ENCODE measurements at places on chromosomes 1 and 21.

DNA sequence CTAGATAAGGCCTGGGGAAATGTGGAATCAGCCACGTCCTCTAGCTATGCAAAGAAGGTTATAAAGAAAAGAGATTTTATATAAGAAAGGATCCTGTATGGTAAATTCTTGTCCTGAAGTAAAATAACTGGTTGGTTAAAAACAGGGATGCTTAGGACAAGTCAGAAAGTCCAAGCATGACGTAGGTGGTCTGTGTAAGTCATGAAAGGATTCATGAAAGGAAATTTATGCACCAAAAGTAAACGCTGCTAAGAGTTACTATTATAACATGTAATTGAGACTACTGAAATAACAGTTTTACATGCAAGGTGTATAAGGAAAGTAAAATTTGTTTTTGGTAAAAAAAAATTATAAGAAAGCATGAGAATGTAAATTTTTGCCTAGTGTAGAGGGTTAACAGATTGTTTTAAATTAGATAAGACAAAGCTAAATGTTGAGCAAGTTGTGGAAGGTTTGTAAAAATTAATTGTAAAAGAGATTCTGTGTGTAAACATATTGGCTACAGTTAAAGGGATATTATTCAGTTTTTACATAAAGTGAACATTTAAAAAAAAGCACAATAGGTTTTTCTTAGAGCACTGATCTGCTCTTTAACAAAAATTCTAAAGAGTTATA, 43.9 kb downstream of the PIGK start:
- no peak for DNase-seq

- peak; percentile 89 for DNase-seq
These were observed 18.1 kb upstream of the SLC44A3 start for GRCh38 chr1:94801919-94802546.

DNA sequence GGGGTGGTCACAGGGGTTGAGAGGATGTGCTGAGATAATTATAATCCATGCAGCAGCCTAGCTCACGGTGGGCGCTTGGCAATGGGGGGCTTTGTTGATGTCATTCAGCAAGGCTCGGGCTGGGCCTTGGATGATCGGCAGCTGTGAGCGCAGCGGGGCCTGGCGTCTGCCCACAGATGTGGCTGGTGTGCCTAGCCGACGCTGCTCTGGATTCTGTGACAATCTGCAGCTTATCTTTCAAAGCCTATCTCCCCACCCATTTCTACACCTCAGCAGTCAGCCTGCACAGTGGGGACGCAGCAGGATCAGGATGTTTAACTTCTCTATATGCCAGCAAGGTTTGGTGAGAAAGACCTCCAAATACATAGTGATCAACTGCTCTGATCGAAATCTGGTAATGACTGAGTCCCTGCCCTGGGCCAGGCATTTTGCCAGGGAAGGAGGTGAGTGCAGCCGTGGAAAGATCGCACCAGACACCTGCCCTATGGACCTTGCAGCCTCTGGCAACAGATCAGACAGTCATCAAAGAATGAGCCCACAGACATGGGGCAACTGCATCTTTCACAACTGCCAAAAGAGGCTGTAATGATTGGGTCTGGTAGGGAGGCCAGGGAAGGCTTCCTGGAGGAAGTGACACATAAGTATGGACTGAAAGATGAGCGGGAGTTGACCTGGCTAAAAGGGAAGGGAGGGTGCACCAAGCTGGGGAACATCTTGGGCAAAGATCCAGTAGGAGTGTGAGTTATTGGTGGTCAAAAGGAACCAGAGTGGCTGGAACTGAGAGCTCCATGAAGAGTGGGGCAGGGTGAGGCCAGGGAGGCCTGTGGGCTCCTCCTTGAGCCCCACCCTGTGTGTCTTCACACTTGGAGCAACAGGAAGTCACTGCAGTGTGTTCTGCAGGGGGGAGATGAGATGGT, 35.3 kb downstream of the EPHB2 start:
- DNase-seq, result no peak

DNA sequence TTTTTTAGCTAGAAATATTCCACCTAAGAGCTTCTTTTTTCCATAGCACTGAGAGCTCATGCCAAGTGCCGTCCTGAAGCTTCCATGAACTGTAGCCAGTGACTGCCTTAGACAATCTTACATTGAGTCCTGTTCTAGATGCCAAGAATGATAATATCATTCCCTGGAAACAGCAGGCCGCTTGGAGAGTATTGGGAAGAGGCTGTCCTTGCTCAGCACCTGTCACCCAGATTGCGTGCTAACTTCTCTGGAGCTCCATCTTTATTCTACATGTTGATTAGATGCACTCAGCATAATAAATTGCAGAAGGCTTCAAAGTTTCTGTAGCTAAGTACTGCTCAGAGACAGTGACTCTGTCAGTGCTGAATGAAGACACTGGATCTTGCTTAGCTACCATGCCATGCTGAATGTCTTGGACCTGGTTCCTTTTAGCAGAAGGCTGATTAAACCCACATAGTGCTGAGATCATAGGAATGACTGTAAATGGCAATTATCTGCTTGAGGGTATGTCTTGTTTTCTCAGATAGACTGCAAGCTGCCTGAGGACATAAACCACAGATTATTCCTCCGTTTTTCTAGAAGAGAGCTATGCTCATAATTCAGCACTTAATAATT, 83.1 kb upstream of the IRF2BP2 start:
- DNase-seq, result no peak

DNA sequence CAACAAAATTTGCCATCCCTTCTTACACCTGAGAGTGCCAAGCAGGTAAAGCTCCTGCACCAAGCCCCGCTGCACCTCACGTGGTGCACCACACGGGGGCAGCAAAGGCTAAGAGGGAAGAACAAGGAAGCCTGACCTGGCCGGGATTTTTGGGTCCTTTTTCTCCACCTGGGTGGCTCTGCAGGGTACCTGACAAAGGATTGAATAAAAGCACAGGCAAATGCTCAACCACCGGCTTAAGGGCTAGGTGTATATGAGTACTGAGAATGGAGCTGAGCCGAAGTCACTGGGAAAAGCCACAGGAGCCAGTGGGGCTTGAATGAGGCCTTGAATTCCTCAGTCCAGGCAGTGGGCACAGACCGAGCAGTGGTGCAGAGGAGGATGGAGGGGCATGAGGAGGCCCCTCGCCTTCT, 36.4 kb downstream of the ZNF697 start:
- DNase-seq, result no peak

GRCh38 chr1:110055493-110056284, 14.8 kb downstream of the ALX3 start:
- DNase-seq, result no peak

- DNase-seq, result no peak
These were observed 28.5 kb upstream of the HYI start for GRCh38 chr1:43482215-43482614.

- DNase-seq, result no peak
These were observed 33.6 kb downstream of the NUAK2 start for GRCh38 chr1:205287767-205288559.

- no peak for DNase-seq
These were observed 38.3 kb downstream of the ELAPOR1 start for GRCh38 chr1:109152196-109152595.

- peak; percentile 49 for DNase-seq
These were observed 49.8 kb downstream of the ACOT7 start for GRCh38 chr1:6343506-6344405.

GRCh38 chr1:154908937-154909336, 27.6 kb downstream of the PMVK start:
- no peak for DNase-seq

GRCh38 chr1:59803458-59804038, 11.2 kb upstream of the HOOK1 start:
- no peak for DNase-seq

GRCh38 chr1:6950001-6950765, 164.9 kb downstream of the CAMTA1 start:
- DNase-seq, result no peak

DNA sequence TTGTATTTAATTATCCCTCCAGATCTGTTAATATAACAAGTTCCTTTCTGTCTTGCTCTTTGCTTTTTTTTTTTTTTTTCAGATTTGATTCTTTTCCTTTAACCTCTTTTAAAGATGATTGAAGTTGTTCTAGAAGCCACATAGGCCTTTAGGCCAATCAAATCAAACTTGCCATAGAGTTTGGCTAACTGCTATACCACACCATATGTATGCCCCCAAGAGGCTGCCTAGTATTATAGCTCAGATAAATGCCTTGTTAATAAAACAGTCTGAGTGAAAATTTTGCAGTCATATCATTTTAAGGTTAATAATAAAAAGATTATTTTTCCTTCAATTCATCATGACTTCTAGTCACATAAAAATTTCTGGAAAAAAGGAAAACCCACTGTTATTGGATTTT, 696.0 kb upstream of the CHRM3 start:
- DNase-seq, result no peak

DNA sequence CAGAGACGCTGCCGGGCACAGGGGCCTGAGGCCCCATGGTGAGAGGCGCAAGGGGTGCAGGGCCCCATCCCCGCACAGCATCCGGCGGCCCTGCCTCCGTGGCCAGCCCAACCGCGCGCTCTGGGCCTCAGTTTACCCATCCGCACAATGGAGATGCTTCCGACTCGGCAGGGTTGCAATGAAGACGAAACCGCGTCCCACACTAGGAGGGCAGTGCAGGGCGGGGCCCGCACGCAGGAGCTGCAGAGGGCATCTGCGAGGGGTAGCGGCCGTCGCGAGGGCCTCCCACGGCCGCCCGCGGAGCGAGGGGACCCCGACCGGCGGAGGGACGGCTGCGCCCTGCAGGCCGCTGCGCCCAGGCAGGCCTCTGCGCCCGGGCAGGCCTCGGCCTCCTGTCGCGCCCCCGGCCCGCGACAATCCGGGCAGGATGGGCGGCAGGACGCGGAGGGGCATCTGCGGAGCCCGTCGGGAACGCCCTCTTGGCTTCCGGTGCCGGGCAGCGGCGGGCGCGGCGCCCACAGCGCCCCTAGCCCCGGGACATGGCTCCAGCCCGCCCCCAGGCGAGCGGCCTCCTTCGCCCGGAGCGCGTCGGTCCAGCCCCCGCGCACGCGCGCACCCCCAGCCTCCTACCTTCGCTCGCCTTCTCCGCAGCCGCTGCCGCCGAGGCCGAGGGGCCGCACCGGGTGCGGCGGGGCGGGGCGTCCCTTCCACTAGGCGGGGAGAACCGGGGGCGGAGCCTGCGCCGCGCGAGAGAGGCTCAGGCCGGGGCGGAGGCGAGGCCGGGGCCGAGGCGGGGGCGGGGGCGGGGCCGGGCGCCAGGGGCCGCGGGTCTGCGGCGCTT, 15.3 kb downstream of the RNU1-1 start:
- peak; percentile 57 for DNase-seq

DNA sequence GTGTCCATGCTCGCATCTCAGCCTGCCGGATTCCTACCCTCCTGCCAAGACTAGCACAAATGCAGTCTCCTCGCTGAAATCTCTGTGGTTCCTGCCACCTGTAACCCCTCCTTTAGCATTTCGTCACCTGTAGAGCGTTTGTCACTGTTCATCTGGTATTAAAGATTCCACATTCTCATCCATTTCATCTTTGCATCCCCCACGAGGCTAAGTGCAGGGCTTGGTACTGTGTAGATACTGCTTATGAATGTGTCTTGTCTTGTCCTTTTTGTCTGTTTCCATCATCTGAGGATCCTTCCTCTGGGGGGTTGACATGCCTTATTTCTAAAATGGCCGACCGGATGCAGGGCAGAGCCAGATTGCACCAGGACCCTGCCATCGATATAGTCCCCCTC, 53.7 kb upstream of the DNAJC6 start:
- no peak for DNase-seq

GRCh38 chr1:192873836-192874235, 65.0 kb downstream of the RGS2 start:
- no peak for DNase-seq

DNA sequence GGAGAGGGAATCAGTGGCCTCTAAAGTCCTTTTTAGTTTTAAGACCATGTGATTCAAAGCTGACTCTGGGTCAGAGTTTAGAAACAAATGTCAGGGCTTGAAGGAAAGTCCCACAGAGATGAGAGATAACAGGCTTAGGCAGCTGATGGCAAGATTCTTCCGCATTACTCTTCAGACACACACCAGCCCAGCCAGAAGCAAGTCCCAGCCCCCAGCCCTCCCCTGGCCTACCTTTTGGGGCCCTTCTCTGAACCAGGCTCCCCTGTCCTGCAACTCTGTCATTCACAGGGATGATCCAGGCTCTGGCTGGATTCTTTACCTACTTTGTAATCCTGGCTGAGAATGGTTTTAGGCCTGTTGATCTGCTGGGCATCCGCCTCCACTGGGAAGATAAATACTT, 13.1 kb upstream of the CASQ1 start:
- no peak for DNase-seq
